Smooth muscle cell of the brain vasculature (primary cell): ENCODE measurements at places on chromosomes 2 and 18.

GRCh38 chr18:64882896-64883295, 734.0 kb upstream of the LINC00305 start:
- DNase-seq = no peak

DNA sequence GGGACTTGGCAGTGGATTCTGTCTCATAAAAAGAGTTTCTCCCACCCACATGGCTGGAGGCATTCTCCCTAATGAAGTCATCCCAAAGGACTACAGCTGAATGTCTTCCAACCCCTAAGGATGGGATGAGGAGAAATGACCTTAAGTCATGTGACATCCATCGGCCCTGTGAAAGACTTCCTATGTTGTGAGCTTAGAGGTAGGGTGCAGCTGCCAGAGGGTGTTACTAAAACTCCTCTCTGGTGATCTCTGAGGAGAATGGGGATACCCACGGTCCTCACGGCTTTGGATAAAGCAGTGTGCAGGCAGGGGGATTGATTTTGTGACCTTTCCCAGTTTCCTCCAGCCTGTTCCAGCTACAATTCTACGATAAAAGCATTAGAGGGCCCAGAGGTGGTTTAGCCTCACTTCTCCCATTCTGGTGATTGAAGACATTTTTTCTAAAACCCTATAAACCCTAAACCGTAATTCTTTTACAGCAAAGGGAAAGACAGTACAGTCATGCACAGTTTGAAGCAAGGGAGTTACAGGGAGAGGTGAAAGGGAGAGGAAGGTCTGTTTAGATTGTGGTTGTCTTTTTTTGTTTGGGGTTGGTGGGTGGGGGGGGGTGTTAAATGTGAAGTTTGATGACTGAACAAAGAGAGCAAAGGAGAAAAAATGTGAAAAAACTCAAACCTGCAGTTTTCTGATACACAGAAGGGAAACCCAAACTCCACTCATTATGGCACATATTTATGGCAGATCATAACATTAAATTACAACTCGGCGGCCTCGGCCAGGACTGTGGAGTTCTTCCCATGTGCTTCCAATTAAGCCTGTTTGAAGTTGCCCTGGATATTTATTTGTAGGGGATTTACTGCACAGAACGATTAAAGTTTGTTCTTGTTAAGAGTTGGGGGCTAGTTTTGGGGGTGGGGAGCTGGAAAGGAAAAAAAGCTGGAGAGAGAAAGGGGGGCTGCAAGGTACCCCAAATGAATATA, 26.6 kb upstream of the SLC14A2 start:
- peak; percentile 56 for DNase-seq

DNA sequence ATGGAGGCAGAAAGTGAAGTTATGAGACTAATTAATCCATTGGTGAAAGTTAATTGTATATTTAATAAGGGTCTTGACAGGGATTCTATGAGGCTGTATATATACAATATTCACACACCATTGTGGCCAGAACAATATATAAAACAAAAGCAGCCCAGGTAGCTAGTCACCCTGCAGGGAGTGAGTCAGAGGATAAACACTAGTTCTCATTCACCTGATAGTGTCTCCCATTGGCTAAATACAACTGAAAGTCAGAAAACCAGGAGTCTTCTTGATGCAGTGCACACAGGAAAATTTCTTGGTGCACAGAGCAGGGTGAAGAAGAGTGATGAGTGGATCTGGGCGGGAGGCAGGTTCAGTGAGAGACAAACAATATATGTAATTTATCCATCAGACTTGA, 465.2 kb downstream of the ERBB4 start:
- no peak for DNase-seq

DNA sequence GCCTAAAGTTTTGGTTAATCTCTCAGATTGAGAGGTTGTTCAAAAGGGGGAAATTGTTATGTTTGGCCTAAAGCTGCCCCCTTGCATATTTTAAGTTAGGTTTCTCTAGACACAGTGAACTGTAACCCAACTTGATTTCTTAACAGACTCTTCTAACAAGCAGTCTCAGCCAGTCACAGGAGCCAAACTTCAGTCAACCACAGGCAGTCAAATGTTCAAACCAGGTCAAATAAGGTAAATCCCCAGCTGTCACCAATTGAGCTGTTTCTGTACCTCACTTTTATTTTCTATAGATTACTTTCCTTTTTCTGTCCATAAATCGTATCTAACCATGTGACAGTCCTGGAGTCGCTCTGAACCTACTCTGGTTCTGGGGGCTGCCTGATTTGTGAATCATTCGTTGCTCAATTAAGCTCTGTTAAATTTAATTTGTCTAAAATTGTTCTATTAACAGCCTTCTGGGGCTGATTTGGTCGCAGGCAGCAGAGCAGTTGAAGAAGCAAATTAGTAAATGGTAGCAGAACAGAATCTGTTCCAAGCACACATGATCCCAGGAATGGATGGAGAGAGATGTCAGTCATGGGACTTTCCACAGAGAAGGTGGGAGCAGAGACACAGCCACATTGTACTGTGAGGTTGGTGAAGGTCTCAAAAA, 16.4 kb upstream of the NFU1 start:
- DNase-seq = no peak

- no peak for DNase-seq
Observed at GRCh38 chr18:57635003-57635822, 13.6 kb upstream of the NARS1 start.

- no peak for DNase-seq
Observed at GRCh38 chr2:71559080-71559827, 105.9 kb downstream of the DYSF start.

DNA sequence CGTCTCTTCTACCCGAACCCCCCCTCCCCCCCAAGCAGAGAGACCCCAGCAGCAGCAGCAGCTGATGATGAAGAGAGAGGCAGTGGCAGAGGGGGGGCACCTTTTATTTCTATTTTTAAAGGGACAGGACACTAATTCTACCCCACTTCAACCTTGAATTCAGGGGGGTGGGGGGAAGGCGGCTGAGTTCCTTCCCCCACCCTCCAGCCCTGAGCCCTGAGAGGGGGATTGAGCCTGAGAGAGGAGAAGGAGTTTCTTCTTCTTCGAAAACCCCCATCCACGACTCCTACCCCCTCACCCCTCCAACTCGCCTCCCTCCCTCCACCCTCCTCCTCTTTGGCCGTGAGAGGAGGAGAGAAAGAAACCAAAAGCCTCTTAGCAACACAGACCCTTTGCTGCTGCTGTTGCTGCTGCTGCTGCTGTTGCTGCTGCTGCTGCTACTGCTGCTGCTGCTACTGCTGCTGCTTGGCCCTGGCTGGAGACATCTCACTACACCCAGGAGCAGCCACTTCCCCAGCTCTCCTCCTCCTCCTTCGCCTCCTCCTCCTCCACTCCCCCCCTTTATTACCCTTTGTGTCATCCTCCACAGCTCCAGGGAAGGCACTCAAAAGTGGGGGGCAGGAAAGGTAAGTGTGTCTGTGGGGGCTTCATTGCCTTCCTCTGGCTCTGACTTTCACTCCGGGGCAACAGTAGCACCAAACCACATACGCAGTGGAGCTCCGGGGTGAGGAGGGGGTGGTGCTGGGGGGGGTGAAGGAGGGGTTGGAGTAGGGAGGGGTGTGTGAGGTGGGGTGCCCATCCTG, at the start of gene MBD5:
MBD5 (plus strand) TSS at position 33 of the 803 bp plus-strand sequence.
- peak; percentile 36 for DNase-seq

- no peak for DNase-seq
Observed at GRCh38 chr2:60565472-60565871, 12.0 kb upstream of the BCL11A start.
